ENCODE measurements at places on chromosomes 5 and 9.

DNA sequence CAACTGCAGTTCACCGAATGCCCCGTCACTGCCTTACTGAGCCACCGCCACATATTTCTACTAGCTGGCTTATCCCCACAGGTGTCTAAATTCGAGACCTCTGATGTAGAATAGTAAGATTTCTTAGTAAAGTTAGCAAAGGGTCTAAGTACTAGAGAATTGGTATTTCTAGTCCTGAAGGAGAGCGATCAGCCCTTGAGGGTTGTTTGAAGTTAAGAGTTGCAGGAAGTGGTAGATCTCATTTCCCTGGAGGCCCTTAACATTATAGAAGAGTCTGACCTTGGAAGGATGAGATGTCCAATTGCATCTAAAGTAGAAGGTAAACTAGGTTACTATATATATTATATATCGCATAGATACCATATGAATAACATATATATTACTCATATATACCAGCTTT is 451.8 kb downstream of the CCDC171 start:
- no peak for DNase-seq

GRCh38 chr5:136699651-136700050 is 334.3 kb upstream of the TRPC7 start:
- no peak for DNase-seq

DNA sequence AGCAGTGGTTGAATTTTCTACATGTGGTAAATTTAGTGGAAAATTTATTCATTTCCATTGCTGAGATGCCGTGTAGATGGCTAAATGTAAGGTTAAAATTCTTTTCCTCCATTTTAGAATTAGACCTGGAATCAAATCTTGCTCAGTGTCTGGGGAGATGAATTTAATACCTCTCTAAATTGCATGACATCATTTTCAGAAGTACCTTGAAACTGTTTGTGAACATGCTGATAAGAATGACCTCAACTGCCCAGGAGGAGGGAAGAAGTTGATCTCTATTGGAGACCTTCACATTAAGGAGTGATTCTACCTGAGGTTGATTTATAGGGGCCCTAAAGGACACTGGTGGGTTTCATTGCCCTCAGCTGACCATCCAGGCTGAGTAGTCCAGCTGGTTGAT is 116.7 kb upstream of the EGFLAM start:
- no peak for DNase-seq

GRCh38 chr9:93122721-93123221 is 11.3 kb downstream of the NINJ1 start:
- no peak for DNase-seq

DNA sequence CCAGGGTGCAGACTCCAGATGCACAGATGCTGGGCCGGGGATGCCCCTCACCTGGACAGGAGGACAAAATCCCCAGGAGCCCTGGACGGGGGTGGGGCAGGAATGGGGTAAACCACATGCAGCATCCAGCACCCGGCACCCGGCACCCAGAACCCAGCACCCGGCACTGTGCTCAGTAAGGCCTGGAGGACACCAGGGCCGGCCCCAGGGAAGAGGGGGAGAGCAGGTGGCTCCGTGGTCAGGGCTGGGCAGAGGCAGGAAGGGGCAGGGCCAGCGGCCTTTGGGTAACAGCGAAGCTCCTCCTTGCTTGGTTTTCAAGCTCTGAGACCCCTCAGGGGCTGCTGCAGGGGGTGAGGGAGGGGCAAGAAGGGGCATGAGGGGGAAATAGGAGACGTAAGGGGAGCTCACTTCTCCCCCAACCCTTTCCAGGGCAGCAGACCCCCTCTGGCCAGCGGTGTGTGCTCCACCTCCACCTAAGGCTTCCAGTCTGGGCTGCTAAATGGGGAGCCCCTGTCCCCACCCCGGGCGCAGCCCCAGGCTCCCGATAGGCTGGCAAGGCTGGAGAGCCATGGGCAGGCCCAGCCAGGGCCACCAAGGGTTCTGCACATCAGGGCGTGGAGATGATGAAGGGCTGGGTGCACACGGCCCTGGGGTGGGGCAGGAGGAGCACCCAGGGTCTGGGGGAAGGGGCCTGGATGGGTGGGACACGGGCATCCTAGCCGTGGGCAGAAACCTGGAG is 17.8 kb upstream of the SLC6A19 start:
- no peak for DNase-seq

DNA sequence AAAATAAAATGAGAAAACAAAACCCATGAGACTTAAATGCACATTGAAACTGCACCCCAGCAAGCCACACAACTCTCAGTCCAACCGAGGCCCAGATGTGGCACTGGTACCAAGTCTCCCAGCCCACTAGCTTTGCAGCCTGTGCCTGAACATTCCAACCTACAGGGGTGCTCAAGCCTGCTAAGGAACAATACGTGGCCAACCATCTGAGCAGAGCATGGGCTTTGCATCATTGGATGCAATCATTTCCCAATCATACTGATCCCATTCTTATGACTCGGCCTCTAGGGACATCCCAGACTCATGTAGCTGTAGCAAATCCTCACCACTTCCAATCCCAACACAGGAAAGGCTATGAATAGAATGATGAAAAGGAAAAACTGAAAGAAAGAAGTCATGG is 297.2 kb downstream of the SPOCK1 start:
- DNase-seq = no peak

GRCh38 chr5:40813698-40814281 is 15.6 kb upstream of the PRKAA1 start:
- no peak for DNase-seq

GRCh38 chr5:38249301-38249700 is 9.1 kb upstream of the EGFLAM start:
- no peak for DNase-seq

DNA sequence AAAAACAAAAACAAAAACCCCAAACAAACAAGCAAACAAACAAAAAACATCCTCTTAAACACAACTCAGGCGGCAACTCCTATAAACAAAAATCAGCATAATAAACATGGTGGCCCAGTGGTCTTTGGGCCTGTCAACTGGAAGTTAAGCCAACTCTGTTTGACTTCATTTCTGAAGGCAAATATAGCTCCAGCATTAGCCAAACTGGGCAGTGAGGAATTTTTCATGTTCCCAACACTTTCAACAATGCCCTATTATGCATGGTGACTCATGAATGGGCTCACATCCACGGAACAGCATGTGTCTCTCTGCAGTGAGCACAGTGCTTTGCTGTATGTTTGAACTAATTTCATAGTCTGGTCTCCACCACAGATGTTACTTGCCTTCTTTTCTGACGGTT is 143.9 kb upstream of the STC2 start:
- DNase-seq = no peak

DNA sequence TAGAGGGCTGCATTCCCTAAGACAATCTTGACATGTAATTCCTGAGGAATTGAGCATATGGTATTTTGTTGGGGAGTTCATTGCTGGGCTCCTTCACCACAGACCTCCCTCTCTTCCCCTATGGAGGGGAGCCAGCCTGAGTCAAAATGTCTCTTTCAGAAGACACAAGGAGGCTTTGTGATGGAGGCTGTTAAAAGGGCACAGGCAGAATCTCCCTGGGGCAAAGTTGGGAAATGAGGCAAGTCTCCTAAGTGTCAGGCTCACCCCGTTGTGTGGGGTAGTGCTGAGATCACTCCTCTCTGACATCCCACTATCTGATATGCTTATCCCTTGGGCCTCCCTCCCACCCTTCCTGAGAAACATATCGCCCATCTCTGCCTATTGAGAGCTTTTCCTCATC is 30.6 kb downstream of the GFRA3 start:
- DNase-seq = no peak

GRCh38 chr9:132018957-132019405 is 60.7 kb downstream of the MED27 start:
- no peak for DNase-seq

GRCh38 chr9:77965445-77966123 is 66.0 kb downstream of the GNAQ start:
- no peak for DNase-seq

GRCh38 chr5:80389580-80389979 is 18.3 kb upstream of the ZFYVE16 start:
- no peak for DNase-seq

Measured in CD4-positive, alpha-beta T cell treated with Interleukin-21 for 1 hour (primary cell).